Smooth muscle cell of the brain vasculature (primary cell): ENCODE measurements at places on chromosomes 6 and 20.

GRCh38 chr6:14828201-14828611 lies 417.7 kb upstream of the JARID2 start:
- DNase-seq: no peak

DNA sequence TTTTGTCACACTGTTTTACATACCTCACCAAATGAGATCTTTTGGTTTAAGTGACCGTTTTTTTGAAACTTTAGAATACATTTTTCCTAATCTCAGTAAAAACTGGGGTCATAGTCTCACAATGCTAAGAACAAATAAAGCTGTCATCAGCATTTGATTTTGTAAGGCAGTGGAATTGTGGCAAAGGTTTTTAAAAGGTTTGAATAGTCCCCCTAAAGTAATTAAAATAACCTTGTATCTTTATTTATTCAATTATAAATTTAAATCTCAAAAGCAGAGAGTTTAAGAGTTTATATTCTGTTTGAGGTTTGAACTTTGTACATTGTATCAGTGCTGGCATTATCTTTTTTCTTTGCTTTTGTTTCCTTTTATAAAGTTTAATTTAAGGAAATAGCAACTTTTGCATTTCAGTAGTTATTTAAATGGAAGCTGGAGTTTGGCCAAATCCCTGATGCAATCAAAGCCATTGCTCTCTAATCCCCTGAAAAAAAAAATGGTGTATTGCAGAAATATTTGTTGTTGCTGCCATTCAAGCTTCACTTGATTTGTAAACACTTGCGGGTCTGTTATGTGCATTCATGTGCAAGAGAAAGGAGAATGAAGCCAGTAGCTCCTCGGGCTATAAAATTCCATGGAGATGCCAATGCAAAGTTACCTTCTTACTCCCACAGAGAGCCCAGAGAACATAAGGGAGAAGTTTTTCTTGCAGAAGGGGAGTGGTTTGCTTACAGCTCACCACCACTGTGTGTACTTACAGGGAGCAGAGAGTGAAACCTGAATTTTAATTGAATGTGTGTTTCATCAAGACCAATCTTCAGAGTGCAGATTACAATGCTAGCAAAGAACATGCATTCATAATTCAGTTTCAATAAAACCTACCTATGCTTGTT lies 391.8 kb downstream of the ARHGAP18 start:
- DNase-seq: no peak

DNA sequence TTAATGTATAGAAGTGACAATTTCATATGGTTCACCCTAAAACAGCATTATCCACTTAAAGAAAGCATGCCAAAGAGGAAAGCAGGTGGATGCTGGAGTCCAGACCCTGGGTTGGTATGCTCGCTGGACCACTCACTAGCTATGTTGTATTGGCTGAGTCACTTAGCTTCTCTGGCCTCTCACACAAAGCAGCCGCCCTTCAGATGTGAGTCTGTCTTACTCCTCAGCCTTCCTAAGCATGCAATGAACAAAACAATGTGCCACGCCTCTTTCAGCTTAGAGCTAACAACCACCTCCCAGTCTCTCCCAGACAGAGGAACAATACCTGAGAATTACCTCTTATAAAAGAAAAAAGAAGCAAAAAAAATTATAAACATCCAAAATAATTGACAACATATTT lies 29.4 kb downstream of the SIM1 start:
- DNase-seq: no peak

- no peak for DNase-seq
These were observed 91.7 kb downstream of the CLIC5 start for GRCh38 chr6:45923831-45924391.

DNA sequence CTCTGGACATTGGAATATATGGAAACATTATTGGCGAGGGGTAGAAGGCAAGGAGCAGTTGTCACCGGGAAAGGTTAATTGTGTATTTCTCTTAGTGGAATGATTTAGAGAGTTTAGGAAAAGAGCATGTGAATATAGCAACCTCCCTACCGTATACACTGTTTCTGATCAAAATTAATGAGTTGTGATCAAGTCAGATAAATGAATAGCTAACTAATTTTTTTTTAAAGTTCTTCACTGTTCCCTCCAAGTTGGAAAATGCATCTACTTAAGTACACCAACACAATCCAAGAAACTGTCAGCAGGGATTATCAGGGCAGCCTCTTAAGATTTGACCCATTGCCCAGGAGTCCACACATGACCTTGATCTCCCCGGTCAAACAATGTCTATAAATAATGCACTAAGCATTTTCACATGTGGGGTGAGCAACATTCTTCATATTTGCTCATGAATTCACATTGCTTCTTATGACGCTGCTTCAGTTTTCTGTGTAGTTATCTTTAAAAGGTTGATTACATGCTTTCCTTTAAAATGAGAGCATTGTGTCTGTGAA lies 680.8 kb upstream of the NRSN1 start:
- DNase-seq: no peak

DNA sequence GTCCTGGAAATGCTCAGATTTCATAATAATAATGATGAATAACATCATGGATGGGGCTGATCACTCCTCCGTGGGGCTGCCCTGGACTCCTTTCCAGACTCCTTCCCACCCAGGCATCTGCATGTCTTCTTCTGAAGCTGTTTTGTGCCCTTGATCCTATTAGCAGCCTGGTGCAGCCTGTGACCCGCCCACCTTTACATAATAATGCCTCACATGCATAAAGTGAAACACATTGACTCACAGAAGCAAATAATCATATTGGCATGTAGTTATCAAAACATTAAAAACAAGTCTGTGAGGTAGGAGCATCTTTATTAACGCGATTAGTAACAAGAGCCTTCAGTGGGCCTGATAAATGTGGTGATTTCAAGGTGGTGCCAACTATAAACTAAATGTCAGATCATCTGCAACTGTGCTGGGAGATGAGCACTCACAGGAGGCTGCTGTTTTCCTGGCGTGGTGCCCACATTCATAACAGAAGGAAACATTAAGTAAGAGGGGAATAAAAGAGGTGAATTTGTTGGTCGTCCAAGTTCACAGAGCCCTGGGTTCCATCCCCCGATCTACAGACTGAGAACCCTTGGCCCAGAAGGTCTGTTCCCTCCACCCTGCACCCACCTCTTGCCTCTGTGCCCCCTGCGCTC lies 344.7 kb downstream of the CDH4 start:
- no peak for DNase-seq
